ENCODE measurements at places on chromosomes 2 and 18. TPM values are rescaled to one million over a fixed set of nuclear protein-coding genes. Genes with fewer than 3 reads are reported as not detected.

C2orf92 gene
- 2.2 TPM for total RNA-seq

SPATA3 gene
- not detected for total RNA-seq

TOGARAM2 gene
- 0.20 TPM for total RNA-seq

CRYGC gene
- not detected for total RNA-seq

COBLL1 gene
- total RNA-seq: 12.4 TPM

DNMT3A gene
- total RNA-seq: 10.8 TPM

OR6B2 gene
- total RNA-seq: not detected

RTP5 gene
- total RNA-seq: not detected

UPP2 gene
- total RNA-seq: not detected

GALNT13 gene
- total RNA-seq: not detected

GPBAR1 gene
- 0.05 TPM for total RNA-seq

ZNF804A gene
- not detected for total RNA-seq

SULT1C2 gene
- total RNA-seq: not detected

DNA sequence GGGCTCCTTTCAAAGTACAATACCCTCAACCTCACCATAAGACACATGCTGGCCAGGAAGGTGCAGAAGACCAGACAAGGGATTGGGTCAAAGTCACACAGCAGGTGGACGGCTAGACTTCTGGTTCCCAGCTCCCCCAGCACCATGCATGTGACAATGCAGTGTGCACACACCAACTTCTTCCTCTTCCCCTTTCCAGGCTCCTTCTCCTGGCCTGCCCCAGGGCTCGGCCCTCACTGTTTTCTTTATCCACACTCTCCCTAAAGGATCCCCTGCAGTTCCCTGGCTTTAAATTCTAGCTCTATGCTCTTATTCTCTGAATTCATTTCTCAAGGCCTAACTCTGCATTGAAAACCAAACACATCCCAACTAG, 82.3 kb downstream of the LOXHD1 start:
- no peak for DNase-seq

- peak; percentile 46 for DNase-seq
These were observed 122.9 kb downstream of the ATAD2B start for GRCh38 chr2:23803965-23804542.

- peak; percentile 46 for DNase-seq
These were observed 431 bp downstream of the FAM98A start for GRCh38 chr2:33598561-33599174.

GRCh38 chr2:132943829-132944228, 273.8 kb upstream of the LYPD1 start:
- DNase-seq: no peak

GRCh38 chr18:63588909-63589308, 1.8 kb downstream of the SERPINB13 start:
- no peak for DNase-seq

- no peak for DNase-seq
These were observed 77.8 kb downstream of the PDCL3 start for GRCh38 chr2:100640431-100641124.

GRCh38 chr2:234606896-234607295, 110.0 kb upstream of the ARL4C start:
- DNase-seq: no peak

GRCh38 chr2:101080211-101081068, 70.7 kb downstream of the TBC1D8 start:
- DNase-seq: peak; percentile 88

GRCh38 chr18:25247725-25248124, 104.2 kb downstream of the ZNF521 start:
- DNase-seq: no peak

DNA sequence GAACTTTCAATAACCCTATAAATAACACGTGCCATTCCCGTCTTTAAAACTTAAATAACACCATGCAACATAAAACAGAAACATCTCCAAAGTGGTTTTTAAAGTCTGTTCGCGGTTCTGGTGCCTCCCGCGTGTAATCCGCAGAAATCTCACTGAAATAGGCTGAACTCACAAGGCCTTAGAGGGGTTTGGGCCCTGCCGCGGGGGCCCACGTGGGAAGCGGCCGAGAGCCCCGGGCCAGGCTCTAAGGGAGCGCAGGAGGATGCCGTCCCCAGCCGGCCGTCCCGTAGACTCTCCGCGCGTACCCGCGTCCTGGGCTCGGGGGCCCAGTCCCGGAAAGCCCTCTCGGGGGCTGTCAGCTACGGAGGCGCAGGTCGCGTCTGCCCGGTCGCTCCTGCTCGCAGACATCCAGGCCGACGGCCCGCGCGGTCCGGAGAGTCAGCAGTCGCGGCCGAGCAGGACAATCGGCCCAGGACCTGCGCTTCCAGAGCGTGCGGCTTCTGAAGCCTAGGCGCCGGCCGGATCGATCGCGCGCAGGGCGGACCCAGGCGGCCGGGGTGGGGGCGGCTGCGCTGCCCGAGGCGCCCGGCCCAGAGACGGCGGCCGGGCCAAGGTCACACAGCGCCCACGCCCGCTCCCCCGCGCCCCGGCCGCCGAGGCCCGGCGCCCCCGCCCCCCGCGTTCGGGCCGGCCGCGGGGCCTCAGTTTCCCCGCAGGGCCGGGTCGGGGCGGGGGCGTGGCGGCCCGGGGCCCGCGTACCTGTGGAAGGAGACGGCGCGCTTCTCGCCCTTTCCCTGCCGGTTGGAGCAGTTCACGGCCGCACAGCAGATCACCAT, 558 bp downstream of the THAP4 start:
- peak; percentile 67 for DNase-seq

- DNase-seq: peak; percentile 69
These were observed 119.5 kb upstream of the MCFD2 start for GRCh38 chr2:47034973-47035609.

- peak; percentile 26 for DNase-seq
These were observed 39.5 kb upstream of the TANC1 start for GRCh38 chr2:158928965-158929364.

DNA sequence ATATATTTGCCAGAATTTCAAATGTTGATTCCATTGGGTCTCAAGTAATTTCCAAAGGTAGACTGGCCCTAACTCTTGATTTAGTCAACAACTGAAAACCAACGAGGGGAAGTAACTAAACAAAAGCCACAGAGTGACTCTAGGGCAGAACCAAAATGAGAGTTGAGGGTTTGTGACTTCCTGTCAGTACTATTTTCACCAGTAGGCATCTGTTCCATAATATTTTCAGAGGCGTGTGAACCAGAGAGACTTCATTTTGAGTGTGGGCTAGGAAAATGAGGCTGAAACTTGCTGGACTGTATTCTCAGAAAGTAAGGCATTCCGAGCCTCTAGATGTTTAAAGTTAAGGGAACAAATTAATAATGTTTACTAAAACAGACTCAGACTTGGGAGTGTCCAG, 70.6 kb downstream of the GDF7 start:
- DNase-seq: no peak

GRCh38 chr2:159382447-159383028, 96.0 kb upstream of the WDSUB1 start:
- no peak for DNase-seq

DNA sequence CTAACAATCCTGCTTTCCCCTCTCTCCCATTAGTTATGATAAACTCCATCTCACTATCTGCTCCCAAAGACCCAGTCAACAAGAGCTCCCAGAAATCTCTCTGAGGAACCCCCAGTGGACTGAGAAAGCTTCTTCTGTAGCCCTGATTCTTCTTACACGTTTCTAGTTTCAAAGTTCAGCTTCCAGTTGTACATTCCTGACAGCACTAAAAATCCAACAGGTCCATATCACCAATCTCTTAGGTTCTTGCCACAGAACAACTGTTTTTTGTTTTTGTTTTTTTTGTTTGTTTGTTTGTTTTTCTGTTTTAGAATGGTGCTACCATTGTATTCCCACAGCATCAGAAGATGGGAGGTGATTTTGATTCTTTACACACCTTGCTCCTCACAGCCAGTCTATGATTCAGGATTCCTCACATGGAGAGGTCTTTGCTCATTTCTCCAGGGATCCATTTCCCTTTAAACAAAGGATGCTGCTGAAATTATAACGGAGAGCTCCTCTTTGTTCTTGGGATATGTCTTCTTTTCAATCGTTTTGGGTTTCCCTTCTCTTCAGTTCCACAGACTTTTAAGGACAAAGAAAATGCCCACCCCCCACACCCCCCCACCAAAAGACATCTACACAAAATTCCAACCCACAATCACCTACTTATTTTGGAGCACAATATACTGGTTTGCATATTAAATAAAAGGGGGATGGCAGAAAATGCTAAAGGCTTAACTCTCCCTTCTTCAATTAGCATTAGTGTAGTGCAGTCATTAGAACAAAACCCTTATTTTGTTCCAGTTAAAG, 56.0 kb upstream of the COBLL1 start:
- DNase-seq: no peak

DNA sequence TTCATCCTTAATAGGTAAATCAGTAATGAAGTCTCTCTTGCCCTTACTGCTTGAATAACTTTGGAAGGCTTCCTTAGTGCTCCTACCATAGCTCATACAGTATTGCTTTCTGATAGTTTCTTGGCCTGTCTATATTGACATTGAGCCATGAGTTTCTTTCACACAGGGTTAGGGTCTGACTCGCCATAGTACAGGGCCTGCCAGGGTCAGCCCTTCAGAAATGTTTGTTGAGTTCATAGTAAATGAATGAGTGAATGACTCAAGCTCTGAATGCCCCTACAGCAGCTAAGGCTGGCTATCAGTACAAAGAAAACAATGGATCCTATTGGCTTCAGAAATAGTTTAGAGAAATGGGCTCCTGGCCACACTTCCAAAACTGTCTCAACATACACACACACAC, 65.0 kb upstream of the LRATD1 start:
- no peak for DNase-seq

- DNase-seq: no peak
These were observed 92.7 kb downstream of the PIK3C3 start for GRCh38 chr18:42047721-42048120.

DNA sequence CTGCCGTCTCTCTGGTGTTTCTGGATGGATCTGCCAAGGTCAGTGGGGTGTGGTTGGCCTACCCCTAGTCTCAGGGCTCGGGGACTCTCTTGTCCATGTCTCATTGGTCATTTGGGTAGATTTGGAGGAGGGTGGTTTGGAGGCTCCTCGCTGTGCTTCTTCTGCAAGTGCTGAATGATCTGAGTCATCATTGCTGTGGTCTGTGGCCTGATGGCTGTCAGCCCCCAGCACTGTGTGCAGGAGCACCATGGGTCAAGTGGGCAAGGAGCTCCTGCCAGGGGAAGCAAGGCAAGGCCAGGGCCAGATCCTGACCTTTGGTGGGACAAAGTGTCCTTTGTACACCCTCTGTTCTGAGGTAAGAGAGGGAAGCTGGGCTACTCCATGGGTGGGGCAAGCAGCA, 221.8 kb downstream of the FHOD3 start:
- DNase-seq: no peak

- no peak for DNase-seq
These were observed 116.5 kb downstream of the PMS1 start for GRCh38 chr2:189900726-189901125.

- DNase-seq: no peak
These were observed 42.1 kb downstream of the TPGS2 start for GRCh38 chr18:36786686-36787085.

DNA sequence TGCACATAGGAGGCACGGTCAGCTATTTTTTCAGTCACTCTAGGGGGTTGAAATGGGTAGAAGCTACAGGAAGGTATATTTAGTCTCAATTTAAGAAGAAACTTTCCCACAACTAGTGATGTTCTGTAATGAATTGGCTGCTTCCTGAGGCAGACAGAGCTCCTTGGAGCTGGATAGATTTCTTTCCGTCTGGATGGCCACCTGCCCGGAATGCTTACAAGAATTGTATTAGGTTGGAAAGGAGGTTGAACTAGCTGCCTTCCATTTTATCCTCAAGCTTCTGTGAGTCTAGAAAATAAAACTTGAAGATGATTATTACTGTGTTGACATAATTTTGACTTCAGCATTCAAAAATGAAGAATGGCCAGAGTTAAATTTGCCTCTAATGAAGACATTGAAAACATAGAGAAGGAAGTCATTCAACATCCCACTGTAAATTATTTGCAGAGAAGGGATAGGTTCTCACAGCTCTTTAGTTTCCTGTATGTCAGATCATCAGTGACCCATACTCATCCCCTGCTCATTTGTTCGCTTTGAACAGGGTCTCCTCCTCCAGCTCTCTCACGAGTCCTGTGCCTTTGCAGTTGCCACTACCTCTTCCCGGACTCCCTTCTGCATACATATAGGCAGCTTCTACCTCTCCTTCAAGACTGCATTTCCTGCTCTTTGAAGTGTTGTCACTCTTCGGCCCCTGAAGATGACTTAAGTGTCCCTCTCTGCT, 88.8 kb downstream of the CRIM1 start:
- no peak for DNase-seq

DNA sequence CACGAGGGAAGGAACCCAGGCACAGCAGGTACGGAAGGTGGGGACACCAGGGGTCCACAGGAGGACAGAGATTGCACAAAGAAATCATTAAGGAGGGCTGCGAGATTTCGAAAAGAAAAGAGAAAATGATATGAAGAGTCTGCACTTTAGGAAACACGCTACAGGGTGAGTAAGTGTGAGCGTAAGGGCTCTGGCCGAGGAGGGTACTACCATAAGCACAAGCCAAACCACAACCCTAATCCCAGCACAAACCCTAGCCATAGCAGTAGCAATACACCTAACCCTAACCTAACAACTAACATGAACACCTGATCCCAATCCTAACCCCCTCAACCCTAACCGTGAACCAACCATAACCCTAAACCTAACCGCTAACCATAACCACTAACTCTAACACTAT, 104.0 kb downstream of the ZNF516 start:
- no peak for DNase-seq

DNA sequence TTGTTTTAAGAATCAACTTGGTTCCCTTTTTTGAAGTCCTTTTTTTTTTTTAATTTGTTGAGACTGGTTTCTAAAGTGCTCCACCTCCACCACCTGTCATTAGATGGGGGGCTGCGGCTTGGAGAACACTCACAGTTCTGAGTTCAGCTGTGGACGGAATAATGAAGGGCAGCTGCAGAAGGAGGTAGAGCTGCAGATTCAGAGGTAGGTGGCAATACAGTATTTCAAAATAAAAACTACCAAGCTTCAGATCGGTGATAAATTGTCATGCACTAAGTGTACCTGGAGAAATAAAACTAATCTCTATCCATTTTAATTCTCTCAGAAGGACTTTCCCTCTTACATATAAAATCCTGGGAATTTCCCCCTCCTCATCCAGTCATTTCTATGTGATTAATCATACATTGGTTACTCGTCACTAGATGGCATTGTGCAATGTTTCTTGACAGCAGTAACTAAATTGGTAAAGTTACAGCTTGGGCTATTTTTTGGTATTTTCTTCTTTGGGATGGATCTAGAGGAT, 81.1 kb upstream of the SLC39A10 start:
- peak; percentile 69 for DNase-seq

All from HT-29 (cell line).